ENCODE measurements at places on chromosomes 12 and 14. TPM values are rescaled to one million over a fixed set of nuclear protein-coding genes. Genes with fewer than 3 reads are reported as not detected.

DNA sequence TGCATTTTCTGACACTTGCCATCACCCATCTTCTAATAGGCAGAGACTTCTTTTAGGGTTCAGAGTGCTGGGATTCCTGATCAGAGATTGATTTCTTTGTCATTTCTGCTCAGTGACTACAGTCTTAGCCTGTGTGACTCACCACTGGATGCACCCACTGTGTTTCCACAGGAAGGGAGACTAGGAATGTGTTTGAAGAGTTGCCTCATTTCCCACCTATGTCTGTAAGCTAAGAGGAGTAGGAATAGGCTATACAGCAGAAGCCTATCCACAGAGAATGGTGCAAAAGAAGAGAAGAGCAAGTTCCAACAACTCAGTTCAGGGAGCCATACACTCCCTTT, 60.2 kb upstream of the ACTN1 start:
- DNase-seq = no peak

GRCh38 chr14:88026890-88027289, 22.0 kb downstream of the GPR65 start:
- DNase-seq = peak; percentile 28

The CISTR gene
- polyA plus RNA-seq = not detected

The HSPB8 gene
- not detected for polyA plus RNA-seq

DNA sequence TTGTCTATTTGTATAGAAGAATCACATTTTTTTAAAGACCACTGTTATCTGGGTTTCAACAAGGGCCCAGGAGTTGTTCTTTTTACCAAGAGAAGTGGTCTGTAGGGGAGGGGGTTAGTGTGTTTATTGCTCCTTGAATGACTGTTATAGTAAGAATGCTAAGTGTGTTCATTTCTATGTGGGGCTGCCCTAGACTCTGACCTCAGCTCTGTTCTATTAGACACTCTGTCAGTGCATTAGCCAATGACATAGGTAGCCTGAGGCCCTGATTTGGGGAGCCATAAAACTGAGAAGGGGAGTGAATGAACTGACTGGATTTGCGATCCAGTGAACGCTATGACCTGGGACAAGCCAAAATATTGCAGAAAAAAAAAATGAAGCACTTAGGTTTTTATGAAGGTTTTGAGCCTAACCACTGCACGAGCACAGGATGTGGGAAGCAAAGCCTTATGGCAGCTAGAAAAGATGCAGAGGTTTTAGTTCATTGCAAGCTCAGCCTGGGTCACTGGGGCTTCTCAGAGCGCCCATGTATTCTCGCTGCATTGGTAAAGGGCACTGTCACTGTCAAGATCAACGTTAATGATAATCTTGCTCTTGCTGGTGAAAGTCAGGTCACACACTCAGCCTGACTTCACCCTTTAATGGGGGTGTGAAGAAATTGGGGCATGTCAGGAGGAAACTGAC, 63.8 kb downstream of the PRKCH start:
- DNase-seq = peak; percentile 72

The GNB3 gene
- not detected for polyA plus RNA-seq

The KRT77 gene
- polyA plus RNA-seq = not detected

DNA sequence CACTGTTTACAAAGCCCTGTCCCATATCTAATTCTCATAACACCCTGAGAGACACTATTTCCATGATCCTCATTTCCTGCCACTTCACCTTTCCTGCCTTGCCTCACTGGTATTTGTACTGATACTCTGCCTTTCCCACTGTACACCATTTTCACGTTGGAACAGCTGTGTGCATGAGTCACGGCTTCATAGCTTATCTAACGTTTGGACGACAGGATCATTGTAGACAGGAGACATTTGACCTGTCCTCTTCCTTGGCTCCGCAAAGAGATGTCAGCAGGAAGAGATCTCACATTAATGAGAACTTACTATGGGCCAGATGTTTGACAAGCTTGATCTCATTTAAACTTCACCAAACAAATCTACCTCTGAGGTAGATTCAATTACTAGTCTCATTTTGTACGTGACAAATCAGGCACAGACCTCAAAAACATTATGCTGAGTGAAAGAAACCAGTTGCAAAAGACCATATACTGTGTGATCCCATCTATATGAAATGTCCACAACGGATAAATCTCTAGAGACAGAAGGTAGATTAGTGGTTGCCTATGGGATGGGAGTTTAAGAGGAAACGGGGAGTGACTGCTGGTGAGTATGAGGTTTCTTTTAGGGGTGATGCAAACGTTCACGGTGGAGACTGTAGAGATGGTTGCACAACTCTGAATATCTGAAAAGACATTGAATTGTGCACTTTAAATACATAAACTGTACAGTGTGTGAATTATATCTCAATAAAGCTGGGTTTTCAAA, 71.2 kb downstream of the KCNK13 start:
- no peak for DNase-seq

The FIGNL2 gene
- polyA plus RNA-seq = not detected

- DNase-seq = no peak
Measured at GRCh38 chr12:46970636-46971035, 108.8 kb upstream of the PCED1B start.

The C1QL4 gene
- polyA plus RNA-seq = not detected

GRCh38 chr14:104926619-104927431, 2.1 kb downstream of the PLD4 start:
- DNase-seq = no peak

The MGAT2 gene
- 42.3 TPM for polyA plus RNA-seq

GRCh38 chr12:105212438-105212837, 23.5 kb downstream of the APPL2 start:
- no peak for DNase-seq

DNA sequence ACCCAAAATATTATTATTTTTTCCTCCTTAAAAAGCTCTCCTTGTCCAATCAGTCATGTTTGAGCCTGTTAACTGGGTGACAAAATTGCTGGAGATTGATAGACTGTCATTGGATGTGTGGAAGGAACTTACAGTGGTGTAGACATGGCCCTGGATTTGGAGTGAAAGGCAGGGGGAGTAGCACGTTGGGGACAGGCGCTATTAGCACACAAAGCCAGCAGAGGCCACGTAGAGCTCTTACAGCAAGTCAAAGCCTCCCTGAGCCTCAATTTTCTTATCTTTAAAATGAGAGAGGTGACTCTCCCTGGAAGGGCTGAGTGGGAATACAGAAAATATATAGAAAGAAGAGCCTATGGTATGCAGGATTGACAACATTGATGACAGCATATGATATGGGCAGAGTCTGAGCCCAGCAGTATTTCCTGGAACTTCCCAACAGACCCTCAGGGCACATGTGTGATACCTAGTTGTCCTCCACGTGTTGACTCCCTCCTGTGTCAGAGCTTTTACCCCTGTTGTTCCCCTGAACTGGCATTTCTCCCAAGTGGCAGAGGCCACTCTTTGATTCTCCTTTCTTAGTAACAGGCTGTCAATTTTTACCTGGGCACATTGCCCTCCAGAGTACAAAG, 504.9 kb downstream of the VRK1 start:
- no peak for DNase-seq

DNA sequence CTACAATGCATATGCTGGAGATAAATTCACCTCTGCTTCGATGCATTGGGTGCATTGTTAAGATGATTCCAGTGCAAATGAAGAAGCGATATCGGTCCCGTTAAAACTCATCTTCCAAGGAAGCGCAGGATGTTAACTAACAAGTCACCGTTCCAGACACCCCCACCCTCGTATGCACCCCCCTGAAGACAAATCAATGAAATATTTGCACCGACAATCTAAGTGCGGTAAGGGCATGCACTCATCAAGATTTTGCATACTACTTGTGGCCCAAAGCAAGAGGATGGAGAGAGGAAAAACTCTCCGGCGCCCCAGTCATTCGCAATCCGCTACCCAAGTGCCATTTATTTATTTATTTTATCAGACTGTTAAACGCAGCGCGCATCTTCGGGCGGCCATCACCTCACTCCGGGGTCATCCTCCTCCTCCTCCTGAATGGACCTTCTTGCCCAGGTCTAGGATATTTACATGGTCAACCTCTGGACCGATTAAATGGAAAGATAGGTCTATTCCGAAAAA, 1.2 kb downstream of the NOVA1 start:
- no peak for DNase-seq

The OR4E2 gene
- polyA plus RNA-seq = not detected

DNA sequence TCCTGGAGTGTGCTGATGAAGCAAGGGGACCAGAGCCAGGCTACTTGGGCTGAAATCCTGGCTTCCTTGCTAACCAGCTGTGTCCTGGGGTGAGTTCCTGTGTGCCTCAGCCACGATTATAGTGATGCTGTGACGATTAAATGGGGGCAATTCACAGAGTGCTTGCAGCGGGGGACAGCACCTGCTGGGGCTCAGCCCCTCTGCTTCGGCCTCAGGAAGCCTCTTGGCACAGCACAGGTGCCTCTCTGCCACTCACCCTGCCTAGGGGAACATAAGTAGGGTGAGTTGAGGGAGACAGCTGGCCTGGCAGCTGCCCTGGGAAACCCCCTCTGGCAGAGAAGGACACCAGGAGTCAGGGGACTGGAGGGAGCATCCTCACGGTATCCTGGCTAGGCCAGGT, 9.4 kb downstream of the KRT80 start:
- no peak for DNase-seq

The GARIN6 gene
- not detected for polyA plus RNA-seq

DNA sequence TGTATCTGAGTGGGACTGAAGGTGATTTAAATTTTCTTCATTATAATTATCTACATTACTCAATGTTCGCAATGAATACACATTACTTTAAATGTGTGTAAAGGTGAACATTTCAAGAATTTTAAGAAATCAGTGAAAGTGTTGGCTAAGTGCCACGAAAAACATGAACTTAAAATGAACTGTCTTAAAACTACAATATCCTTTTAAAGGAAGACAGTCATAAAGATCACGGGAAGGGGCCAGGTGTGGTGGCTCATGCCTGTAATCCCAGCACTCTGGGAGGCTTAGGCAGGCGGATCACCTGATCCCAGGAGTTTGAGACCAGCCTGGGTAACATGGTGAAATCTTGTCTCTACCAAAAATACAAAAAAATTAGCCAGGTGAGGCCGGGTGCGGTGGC, 11.2 kb downstream of the MOK start:
- no peak for DNase-seq

DNA sequence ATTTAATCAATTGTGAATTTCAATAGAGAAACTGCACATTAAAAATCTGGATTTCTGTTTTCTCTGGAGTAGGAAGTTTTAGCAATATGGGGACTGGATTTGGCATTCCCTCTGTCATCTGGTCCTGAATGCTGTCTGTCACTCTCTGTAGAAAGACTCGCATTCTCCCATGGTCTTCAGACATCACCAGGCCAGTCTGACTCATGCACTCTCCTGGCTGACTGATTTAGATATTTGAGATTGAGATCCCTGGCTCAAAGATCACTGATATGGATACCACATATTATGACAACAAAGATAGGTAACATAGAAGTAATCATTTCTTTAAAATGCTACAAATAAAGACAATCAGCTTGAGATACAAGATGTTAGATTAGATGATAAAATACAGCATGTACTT, 524.5 kb downstream of the GALC start:
- no peak for DNase-seq

DNA sequence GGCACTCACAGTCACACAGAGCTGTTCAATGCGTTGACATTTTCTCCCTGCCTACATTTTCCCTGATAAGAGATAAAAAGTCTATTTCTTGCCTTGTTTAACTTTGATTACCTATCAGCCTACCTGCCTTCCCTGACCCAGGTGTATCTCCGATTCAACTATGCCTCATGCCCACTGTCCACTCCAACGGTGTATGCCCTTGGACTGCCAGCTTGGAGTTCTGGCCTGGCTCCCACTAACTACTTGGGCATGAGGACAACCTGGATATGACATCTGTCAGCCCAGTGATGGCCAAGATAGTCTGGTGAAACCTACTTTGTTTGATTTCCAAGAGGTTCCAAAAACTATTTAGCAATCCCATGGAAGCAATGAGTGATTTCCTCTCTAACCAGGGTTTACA, 93.0 kb upstream of the PELI2 start:
- no peak for DNase-seq

The CEP128 gene
- polyA plus RNA-seq = 2.9 TPM

The SOAT2 gene
- 0.85 TPM for polyA plus RNA-seq

The SLC5A8 gene
- polyA plus RNA-seq = not detected

GRCh38 chr12:42338280-42338679, 12.3 kb downstream of the PPHLN1 start:
- no peak for DNase-seq

DNA sequence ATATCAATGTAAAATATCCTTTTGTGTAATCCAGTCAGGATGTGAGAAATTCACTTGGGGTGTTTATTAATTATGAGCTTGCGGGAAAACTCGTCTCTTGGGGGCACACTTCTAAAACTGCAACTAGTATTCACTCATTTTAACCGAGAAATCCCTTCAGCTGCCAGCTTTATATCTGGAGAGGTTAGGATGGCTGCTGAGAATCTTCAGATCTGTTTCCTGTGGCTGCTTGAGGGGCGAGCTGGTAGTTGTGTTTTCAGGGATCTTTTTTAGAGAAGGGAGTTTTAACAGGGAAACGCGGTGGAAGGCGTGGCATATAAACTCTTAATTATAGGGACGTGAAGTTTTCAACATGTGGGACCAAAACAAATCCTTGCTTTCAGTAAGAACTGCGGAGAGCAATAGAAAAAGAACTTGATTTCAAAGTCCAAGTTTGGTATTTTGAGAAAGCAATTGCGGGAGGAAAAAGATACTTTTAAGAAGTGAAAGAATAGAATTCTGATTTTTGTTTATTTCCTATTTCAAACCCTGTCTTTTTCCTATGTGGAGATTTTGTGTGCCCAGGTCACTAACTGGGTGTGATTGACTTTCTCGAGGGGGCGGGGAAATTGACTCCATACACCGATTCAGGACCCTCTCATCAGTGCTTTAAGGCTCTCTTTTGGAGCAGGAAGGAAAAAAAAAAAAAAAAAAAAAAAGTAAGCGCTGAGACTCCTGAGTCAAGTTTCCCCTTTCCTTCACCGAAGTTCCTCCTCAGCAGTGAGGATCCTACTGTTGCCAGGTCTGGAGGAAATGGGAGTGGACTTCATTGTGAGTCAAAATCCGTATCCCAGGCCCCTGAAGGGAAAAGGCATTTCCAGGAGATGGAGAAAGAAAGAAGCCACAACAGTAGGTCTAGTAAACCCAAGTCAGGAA, 1.1 kb downstream of the PPFIBP1 start:
- DNase-seq = no peak

- no peak for DNase-seq
Measured at GRCh38 chr14:54108481-54109471, 152.2 kb upstream of the BMP4 start.

The MIP gene
- 0.32 TPM for polyA plus RNA-seq

The CCDC197 gene
- not detected for polyA plus RNA-seq

GRCh38 chr12:12365931-12366431, 9.1 kb downstream of the BORCS5 start:
- DNase-seq = no peak

GRCh38 chr14:49875640-49876198, 17.2 kb upstream of the ARF6 start:
- DNase-seq = no peak

The BCL2L14 gene
- 0.41 TPM for polyA plus RNA-seq

The PLA2G1B gene
- polyA plus RNA-seq = not detected

The TMED10 gene
- 338 TPM for polyA plus RNA-seq

DNA sequence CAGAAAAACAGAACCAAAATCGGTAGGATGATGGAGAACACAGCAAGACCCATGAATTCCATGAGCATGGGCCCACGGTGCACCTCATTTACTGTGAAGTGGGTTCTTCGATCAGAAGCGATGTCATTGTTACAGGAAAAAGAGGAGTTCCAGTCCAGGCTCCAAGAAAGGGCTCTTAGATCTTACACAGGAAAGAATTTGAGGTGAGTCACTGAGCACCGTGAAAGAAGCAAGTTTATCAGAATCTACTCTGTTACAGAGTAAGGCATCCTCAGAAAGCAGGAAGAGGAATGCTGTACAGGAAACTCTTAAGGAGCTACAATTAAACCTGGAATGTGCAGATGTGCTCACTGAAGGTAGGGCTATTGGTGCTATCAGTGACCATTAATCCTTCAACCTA, 11.6 kb upstream of the CHFR start:
- DNase-seq = no peak

The CLEC9A gene
- polyA plus RNA-seq = not detected

All from CD4-positive, alpha-beta memory T cell (primary cell).